Daoy (cell line): ENCODE measurements at places on chromosomes 1 and 21. TPM values are rescaled to one million over a fixed set of nuclear protein-coding genes. Genes with fewer than 3 reads are reported as not detected.

- DNase-seq: no peak
These were observed 12.3 kb upstream of the SDC3 start for GRCh38 chr1:30920827-30921226.

GRCh38 chr1:161335796-161336195 lies 21.6 kb downstream of the SDHC start:
- no peak for DNase-seq

GDAP2 gene
- total RNA-seq: 31.9 and 41.6 TPM in 2 replicates

LYPD8 gene
- 0.51 and 1.1 TPM in 2 replicates for total RNA-seq

DNA sequence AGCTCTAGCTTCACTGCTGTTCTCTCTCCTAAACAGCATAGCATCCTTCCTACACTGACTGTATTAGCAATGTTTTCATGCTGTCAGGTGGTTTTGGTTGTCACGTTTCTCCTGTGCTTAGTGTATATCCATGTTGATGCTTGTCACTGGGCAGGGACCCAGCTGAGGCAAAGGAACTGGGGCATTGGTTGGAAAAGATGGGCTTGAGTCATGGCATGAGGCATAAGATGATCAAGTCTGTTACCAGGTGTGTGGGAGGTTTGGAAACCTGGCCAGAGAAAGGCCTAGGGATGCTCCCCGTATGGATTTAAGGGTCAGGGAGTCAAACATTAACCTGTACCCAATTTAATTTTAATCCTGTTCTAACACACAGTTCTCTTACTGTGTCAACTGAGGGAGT lies 69.6 kb downstream of the OSBPL9 start:
- DNase-seq: no peak

DNA sequence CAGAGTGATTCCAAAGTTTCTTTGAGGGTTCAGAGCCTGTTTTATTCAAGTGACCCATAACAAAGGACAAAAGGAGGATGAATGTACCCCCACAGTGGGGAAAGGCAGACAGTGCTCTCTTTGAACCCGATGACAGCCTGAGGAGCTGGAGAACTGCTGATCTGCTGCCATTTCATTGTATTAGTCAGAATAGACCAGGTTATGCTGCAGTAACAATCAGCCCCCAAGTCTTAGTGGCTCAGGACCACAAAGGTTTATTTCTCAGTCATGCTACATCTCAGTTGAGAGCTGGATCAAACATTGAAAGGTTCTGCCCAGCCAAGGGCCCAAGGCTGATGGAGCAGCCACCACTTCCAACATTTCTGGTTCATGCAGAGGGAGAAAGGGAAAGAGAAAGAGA lies 88.9 kb downstream of the HUNK start:
- no peak for DNase-seq

- DNase-seq: no peak
These were observed 2.1 kb upstream of the CIART start for GRCh38 chr1:150280138-150280707.

DNA sequence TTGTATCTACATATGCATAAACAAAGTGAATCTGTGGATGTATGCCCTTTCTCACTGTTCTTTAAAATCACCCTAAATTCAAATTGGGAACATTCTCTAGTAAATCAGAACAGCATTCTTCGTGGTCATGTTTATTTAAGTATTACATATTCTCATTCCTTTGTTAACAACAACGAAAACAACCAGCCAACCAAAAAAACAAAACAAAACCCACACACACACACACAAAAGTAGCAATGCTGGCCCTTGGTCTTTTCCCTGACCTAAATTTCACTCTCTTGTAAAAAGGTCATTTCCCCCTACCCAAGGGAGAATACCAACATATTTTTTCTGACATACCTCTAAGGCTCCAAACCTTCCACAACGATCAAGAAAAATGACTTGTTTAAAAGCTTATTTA lies 102.6 kb downstream of the NRIP1 start:
- DNase-seq: no peak

- DNase-seq: no peak
These were observed 3.0 kb upstream of the CRB1 start for GRCh38 chr1:197264936-197265567.

- no peak for DNase-seq
These were observed 137.1 kb downstream of the AKT3 start for GRCh38 chr1:243712941-243713340.

C4BPA gene
- total RNA-seq: not detected in 2 replicates

DNA sequence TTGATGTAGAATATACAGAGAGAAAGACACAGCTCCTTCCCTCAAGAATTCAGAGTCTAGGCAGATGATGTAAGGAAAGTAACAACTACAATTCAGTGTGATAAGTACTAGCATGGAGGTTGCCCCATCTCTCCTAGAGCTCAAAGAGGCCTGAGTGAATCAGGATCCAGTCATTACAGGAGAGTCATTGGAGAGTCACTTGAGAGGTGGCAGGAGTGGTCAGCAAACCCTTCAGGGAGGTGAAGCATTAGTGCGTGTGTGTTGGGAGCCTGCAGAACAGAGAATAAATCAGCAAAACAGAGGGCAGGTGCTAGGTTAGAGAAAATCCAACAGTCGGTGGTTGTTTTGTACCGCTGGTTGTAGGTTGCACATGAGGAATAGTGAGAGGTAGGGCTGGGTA lies 46.1 kb downstream of the GRIK1 start:
- no peak for DNase-seq

DNA sequence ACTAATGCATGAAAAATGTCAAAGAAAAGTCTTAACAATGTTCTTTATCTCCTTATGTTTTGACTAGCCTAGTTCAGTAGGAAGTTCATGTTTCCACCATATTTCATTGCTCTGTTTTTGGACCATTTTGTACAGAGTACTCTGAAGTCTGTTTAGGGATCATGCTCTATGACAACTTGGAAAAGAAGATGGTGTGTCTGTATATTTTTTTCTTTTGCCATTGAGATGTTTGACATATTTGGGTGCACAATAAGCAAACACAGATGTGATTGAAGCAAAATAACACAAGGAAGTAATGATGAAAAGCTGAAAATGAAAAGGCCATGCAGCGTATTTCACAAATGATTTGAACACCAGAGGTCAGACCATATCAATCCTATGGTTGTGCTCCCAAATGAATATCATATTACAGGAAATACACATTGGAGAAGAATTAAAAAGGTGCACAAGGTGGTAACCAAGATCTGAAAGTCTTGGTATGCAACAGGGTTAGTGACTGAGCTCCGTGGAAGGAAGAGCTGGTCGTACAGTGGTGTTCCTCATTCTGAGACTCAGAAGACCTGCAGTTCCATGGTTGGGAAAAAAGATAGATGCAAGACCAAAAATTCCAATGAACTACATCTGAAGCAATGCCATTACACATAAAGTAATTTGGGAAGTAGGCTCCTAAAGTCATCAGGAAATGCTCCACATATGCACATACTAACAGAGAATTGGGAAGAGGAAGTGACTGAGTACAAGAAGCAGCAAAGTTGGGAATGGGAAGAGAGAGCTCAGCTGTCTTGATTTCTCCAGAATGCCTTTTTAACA lies 463.5 kb downstream of the LMO4 start:
- no peak for DNase-seq

DNA sequence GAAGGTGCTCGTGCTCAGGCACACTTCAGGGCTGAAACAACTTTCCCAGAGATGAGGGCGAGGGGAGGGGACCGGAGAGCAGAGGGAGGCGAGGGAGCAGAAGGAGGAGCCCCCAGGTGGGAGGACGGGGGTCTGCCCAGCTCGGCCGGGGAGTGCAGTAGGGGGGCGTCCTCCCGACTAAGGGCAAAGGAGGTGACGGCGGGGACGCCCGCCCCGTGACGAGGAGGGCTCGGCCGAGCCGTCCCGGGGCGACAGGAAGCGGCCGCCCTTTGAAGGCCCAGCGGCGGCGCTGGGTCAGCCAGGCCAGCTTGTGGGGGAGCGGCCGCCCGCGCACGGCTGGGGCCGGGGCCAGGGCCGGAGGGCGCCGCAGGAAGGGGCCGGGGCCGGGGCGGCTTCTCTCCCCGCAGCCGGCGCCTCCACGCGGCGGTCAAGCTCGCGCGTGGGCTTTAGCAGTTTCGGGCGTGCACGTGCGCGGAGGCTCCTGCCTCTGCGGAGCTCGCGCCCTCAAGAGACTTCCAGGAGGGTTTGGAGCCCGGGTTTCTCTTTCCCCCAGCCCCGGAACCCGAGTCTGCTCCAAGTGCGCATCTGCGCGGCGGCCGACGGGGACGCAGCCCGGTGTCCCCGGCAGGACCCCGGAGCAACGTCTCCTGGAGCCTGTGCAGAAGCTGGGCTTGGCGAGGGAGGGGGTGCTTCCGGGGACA lies 100.8 kb upstream of the SLC45A1 start:
- no peak for DNase-seq

DNA sequence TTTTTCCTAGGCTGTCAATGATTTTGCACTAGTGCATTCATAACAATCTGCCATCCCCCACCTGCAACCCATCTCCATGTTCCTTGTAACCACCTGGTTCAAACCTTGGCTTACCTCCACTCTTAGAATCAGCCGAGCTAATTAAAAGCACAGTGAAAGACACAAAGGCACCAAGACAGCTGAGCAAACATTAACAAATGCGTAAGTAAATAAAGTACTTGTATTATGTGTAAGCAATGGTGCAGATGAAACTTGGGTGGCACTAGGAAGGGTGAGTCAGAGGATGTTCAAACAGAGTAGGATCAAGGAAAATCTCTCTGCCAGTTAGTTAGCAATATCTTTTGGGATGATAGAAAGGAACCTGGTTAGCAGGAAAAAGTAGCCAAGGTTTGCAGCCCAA lies 5.1 kb upstream of the FOXJ3 start:
- DNase-seq: peak; percentile 64

EPS8L3 gene
- not detected in 2 replicates for total RNA-seq

DNA sequence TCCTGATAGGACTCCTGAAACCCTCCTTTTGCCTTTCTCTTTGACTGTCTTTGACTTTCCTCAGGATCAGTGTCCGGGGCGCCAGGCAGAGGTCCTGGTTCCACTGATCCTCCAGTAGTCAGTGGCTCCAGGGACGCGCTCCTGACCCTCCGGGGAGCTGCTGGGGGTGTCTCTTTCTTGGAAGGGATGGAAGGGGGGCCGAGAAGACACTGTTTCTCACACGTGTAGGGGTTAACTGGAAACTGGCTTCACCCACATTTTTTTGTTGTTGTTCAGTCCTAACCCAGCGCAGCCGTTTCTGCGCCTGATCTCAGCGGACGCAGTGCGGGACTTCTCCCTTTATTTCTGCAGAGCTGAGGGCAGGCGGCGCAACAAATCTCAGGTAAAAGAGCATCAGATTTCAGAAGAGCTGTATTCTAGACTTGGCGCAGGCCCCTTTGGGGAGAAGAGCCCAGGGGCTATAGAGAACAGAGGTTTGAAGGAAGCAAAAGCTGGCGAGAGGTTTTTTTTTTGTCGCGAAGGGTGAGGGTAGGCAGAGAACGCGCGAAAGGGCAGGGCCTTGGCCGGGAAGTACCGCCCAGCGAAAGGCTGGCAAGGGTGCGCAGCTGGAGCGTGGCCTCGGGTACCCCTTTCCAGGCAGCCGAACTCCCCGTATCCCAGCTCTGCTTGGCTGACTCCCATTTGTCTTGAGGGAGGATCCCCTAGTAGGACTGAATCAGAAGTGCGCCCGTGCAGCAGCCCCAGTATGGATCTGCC lies 4.3 kb upstream of the LHX9 start:
- no peak for DNase-seq

- DNase-seq: peak; percentile 31
These were observed 20.8 kb upstream of the CD5L start for GRCh38 chr1:157862114-157863070.

- no peak for DNase-seq
These were observed 40.5 kb downstream of the ESRRG start for GRCh38 chr1:216682752-216683151.

- peak; percentile 83 for DNase-seq
These were observed 101.7 kb downstream of the RIPK4 start for GRCh38 chr21:41664881-41665765.

DNA sequence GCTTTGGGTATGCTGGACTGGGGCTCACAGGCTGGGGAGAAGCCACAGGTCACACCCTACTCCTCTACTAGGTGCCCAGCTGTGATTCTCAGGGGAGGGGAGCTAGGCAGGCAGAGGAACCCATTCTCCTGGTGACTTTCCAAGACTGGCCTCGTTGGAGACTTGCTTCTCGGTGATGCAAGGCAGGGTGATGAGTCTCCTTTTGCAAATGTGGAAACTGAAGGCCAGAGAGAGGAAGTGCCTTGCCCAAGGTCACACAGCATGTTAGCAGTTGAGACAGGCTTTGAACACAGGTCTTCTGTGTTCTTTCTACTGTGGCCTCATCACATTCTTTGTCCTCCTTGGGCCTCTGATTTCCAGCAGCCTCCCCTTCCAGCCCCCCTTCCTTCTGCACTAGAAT lies 20.5 kb upstream of the C1QA start:
- DNase-seq: no peak

- peak; percentile 96 for DNase-seq
These were observed 1.3 kb upstream of the S100A10 start for GRCh38 chr1:151994956-151995355.

IVL gene
- total RNA-seq: 0.06 TPM in 1 of 2 replicates, not detected in the other

GRCh38 chr1:40090652-40091355 lies 6.2 kb downstream of the PPT1 start:
- DNase-seq: no peak
